ENCODE measurements at places on chromosomes 1 and 21.

- peak; percentile 66 for DNase-seq
Measured at GRCh38 chr1:150009604-150010392, 728 bp downstream of the OTUD7B start.

- no peak for DNase-seq
Measured at GRCh38 chr1:40606978-40607377, 58.5 kb downstream of the RIMS3 start.

GRCh38 chr1:57302812-57303596 is 120.9 kb downstream of the DAB1 start:
- no peak for DNase-seq

- DNase-seq: no peak
Measured at GRCh38 chr21:38384675-38385426, 113.4 kb downstream of the ERG start.

- no peak for DNase-seq
Measured at GRCh38 chr1:190476806-190477205, 858 bp downstream of the BRINP3 start.

- DNase-seq: no peak
Measured at GRCh38 chr1:221327954-221328353, 413.9 kb downstream of the DUSP10 start.
